ENCODE measurements at places on chromosomes 16 and 17. TPM values are rescaled to one million over a fixed set of nuclear protein-coding genes. Genes with fewer than 3 reads are reported as not detected.

The ERCC4 gene
- 15.9 TPM for total RNA-seq

The AIPL1 gene
- not detected for total RNA-seq

The ABCA10 gene
- total RNA-seq: 0.44 TPM

The KRT36 gene
- total RNA-seq: not detected

The DNAAF1 gene
- total RNA-seq: not detected

The OR3A3 gene
- total RNA-seq: not detected

The NTN3 gene
- total RNA-seq: 0.10 TPM

The LRRC37B gene
- total RNA-seq: 16.7 TPM

The DNAH9 gene
- not detected for total RNA-seq

The CTCF gene
- total RNA-seq: 67.6 TPM

The CDRT15L2 gene
- total RNA-seq: not detected

GRCh38 chr17:18950944-18951905, 740 bp upstream of the SLC5A10 start:
- DNase-seq: no peak

DNA sequence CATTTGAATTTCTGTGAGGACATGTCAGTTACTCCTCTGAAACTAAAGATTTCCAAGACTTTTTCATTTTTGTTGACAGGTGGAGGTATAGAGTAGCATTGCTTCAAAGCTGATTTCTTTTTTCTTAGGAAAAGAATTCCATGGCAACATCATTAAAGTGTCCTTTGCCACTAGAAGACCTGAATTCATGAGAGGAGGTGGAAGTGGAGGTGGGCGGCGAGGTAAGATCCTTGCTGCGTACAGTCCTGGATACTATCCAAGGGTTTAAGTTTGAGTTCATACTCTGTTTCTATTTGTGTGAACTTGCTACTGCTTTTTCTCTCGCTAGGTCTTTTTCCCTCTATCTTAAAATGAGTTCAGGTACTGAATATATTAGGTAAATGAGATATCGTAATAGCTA, 26.5 kb downstream of the HEATR9 start:
- no peak for DNase-seq

- no peak for DNase-seq
Observed at GRCh38 chr17:45380991-45381390, 51.7 kb downstream of the ARHGAP27 start.

DNA sequence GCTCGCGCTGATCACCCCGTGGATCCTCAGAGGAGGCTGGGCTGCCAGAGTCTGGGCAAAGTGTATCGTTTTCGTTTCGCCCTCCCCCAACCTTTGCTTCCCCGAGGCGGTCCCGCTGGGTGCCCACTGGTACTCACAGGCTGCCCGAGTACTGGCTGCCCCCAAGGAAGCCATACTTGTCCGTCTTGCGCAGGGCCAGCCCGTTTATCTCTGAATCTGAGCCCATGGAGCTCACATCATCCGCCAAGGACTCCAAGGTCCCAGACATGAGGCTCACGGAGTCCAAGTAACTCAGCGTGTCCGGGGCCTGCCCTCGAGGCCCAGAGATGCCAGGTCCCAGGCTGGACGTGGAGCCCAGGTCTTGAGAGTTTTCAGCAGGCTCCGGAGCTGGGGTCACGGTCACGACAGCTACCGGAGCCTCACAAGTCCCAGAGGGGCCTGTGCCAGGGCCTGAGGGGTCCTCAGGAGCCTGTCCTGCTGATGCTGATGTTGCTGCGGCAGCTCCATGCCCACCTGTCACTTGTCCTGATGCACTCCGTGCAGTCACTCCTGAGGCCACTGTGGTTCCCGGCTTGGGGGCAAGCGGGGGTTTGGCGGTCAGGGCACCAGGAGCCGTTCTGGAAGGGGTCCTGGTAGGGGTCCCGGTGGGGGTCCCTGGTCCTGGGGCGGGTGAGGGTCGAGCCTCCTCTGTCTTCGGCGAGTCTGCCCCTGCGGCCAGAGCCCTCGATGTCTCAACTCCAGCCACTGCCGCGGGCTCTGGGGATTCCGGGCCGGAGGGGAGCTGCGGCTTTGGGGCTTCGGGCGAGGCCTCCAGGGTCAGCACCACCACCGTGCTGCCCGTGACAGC, 980 bp downstream of the TBC1D10B start:
- no peak for DNase-seq

DNA sequence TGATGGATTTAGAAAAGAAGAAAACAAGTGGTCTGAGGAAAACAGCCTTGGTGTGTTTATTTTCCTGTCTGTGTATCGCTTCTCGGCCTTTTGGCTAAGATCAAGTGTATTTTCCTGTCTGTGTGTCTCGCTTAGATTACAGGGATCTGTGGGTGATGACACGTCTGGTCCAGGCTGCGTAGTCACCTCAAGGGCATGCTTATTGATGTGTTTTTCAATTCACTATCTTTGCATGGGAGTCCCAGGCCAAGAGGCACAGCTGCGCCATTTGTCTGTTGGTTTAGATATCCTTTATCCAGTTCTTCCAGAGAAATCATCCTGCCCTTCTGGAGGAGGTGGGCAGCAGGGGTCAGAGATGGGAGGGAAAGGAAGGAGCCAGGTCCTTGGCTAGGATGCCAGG, 47.1 kb upstream of the STH start:
- DNase-seq: no peak

DNA sequence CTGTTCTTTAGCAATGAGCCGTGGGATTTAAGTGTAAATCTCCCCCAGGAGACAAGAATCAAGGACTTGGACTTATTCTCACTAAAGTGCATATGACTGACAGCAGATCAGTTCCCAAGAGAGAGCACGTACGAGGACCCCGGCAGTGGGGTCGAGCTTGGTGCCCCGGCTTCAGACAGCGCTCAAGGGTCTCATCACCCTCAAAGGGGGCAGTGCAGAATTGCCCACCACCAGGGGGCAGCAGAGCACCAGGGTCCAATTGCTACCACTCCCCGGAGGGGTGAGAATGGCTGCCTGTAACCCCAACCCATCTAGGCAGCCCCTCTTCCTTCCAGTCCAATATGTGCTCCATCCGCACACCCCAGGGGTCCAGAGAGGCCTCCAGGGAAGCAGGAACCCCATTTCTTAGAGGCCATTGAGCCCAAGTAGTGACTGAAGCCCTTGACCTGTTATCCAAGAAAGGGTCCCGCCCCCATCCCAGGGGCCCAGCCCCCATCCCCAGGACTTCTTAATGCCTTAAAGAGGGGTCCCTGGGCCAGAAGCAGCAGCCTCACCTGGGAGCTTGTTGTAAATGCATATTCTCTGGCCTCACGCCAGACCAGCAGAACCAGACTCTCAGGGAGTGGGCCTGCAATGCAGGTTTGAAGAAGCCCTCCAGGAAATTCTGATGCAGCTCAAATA, 86.1 kb downstream of the ZDHHC7 start:
- peak; percentile 41 for DNase-seq

DNA sequence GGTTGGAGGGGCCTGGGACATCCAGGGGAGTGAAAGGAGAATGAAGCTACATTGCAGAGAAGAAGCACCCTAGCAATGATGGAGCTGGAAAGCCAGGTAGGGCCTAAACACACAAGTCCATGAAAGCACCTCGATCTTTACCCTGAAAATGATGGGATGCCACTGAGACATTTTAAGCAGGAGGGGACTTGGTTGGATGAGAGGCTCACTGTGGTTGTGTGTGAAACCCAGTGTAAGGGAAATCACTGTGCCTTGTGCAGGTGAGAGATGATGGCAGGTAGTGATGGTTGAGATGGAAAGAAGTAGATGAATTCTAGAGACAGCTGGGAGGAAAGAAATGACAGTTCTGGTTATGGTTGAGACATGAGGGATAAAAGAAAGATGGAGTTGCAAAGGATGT, 132.9 kb upstream of the CACNG3 start:
- no peak for DNase-seq

DNA sequence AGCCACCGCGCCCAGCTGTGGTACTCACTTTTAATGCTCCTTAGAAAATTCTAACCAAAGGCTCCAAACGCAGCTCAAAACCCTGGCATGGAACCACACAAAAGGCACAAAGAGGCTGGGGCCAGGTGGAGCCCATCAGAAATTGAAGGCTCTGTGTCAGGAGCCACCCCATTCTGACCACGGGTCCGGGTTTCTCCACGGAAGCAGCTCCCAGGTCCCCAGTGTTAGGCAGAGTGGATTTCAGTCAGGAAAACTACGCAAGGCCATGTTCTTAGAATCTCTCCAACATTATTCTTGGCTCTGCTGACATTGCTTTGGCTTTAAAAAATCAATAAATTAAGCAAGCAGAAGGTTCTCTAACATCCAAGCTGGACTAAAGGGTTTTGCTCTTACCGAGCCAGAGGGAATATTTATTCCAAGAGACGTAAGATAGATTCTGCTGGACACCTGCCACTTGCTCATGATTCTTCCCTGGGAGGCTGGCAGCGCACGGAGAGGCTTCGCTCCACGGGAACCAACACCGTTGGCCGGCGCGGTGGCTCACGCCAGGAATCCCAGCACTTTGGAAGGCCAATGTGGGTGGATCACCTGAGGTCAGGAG, 93.5 kb downstream of the NXN start:
- no peak for DNase-seq

DNA sequence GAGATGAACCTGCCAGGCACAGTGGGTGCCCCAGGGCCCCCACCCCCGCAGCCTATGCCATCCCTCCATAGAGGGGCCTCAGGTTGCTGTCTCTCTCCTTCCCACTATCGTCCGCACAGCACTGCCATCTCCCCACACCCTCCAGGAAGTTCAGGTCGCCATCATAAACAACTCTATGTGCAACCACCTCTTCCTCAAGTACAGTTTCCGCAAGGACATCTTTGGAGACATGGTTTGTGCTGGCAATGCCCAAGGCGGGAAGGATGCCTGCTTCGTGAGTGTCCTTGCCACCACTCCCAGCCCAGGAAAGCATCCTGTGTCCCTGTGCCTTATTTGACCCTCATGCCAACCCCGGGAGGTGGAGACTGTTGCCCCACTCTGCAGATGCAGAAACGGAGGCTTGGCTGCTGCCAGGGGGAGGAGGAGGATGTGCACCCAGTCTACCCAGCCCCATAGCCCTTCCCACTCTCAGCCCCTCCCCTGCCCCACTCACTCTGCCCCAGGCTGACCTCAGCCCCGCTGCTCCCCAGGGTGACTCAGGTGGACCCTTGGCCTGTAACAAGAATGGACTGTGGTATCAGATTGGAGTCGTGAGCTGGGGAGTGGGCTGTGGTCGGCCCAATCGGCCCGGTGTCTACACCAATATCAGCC, 3.9 kb downstream of the PRSS21 start:
- DNase-seq: no peak

GRCh38 chr16:83973581-83974385, 5.7 kb downstream of the NECAB2 start:
- DNase-seq: no peak

DNA sequence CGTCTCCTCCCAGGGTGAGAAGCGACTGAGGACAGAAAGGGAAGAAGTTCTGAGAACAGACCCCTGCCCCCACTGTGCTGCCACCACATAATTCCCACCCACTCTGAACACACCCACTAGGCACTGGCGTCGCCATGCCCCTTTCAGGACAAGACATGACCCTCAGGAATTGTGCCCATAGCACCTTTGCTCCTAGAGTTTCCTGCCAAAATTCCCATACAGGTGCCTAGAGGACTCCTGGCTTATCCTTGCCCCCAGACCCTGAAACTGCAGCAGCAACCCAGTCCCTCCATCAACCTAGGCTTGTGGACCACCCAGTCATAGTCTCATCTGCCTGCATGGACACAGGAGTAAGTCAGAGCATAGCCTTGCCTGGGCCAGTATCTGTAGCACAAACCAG, 157.7 kb upstream of the ZNF267 start:
- no peak for DNase-seq

DNA sequence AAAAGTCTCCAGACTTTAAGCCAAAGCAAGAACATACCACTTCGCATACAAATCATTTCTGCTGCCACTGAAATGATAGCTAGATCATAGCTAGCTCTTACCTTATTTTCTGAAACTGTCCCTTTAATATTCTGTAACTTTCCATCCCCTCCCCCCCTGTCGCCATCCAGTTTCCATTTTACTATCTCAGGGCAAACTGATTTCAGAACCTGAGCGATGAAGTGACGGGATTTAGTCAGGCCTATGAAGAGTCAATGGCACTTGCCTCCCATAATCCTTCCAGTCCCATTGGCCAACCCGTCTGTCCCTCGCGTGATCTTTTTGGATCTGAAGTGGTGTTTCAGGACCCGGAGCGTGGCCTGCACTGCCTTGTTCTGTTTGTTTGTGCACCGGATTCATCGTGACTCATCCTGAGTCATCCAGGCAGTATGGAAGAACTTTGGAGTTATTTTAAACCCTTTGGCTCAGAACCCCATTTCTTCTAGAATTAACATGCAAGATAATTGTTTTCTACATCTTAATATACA, 199.8 kb upstream of the CHMP6 start:
- DNase-seq: peak; percentile 49

GRCh38 chr16:66432429-66432828, 5.3 kb downstream of the BEAN1 start:
- DNase-seq: no peak

- no peak for DNase-seq
Observed at GRCh38 chr16:3538222-3538621, 37.4 kb downstream of the CLUAP1 start.

DNA sequence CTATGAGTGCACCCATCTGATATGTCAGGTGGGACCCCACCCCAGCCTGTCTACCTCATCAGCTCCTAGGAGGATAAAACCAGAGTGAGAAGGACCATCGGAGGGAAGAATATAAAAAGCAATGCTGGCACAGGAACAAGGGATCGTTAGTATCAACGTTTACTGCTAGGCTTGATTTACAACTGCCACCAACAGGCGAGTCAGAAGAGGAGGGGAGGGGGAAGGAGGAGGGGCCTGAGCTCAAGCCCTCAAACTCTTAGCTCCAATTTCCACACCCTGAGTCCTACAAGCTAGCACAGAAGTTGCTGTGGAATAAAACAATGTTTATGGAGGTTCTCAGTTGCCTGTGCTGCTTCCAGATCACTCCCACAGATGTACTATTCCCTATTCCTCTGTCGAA, 234.5 kb downstream of the C16orf78 start:
- no peak for DNase-seq

GRCh38 chr17:8100111-8100510, 12.6 kb upstream of the ALOX12B start:
- DNase-seq: no peak

GRCh38 chr16:85173146-85173980, 61.1 kb upstream of the CIBAR2 start:
- DNase-seq: no peak

GRCh38 chr17:8143581-8144400, 8.4 kb downstream of the PER1 start:
- no peak for DNase-seq

DNA sequence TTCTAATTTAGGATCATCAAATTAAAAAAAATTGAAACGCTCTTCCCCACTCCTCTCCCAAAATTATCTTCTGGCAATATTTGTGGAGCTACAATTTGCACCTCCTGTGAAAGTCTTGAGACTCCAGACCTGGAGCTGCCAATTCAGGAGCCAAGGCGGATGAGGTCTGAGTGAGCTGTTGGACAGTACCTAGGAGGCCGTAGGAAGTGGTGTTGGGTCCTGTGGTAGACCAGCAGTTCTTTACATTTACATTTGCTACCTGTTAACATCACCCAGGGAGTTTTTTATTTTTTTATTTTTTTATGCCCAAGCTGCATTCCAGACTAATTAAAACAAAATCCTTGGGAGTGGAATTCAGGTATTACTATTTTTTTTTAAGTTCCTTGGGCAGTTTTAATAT, 271.0 kb downstream of the PHKB start:
- DNase-seq: no peak
